ENCODE measurements at places on chromosomes 7 and 10. TPM values are rescaled to one million over a fixed set of nuclear protein-coding genes. Genes with fewer than 3 reads are reported as not detected.

Gene FAS
- total RNA-seq: 36.1 TPM

- DNase-seq: no peak
Observed at GRCh38 chr7:44110719-44111635, 6.8 kb downstream of the AEBP1 start.

DNA sequence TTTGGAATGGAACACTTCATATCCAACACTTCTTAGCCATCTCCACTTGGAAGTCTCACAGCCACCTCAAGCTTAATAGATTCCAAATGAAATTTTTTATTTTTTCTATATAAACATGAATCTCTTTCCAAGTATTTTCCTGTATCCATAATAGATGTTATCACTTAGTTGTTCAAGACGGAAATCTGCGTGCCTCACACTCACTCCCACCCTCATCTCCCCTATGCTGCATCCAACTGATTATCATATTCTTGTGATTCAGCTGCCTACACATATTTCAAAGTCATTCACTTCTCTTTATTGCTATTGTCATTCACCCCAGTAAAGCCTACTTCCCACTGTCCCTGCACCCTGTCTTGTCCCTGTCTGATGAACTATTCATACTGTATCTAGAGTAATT is 70.2 kb upstream of the MKX start:
- DNase-seq: no peak

GRCh38 chr7:148787571-148788295 is 89.0 kb downstream of the CUL1 start:
- no peak for DNase-seq

Gene RNF32
- total RNA-seq: 1.8 TPM

Gene RGR
- not detected for total RNA-seq

DNA sequence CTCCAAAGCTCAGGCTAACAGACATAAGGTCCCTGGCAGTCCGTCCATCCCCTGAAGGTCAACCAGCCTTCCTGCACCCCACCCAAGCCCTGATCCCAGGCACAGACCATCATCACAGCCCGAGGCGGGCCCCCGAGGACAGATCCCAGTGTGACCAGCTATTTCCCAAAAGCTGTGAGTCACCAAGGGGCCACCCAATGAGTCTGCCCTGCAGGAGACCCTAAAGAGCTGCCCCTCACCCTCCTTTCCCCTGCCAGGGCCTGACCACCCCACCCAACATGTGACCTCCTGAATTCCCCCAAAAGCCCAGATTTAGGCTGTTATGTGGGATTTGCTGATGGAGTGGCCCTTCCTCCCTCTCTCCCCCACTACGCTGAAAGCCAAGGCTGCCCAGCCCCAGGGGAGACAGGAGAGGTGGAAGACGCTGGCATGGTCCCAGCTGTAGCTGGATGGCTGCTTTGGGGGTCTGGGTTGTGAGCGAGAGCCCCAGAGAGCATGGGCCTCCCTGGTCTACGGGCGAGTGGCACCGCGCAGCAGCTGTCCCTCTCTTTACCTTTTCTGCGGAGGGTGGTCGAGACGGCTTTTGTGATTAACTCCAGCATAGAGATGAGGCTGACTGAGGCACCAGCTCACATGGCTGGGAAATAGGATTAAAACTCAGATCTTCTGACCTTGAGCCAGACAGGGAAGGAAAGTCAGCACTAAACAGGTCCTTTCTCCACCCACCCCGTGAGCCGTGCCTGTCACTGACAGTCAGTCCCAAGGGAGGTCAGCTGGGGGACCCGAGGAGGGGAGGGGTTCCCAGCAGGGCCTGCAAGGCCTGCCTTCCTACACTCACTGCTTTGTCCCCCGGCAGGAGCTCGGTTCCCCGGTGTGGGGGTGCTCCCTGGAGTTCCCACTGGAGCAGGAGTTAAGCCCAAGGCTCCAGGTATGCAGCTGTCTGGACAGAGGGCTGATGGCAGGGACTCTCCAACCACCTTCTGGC is 16.7 kb downstream of the ELN start:
- DNase-seq: no peak

Gene AZGP1
- 1.2 TPM for total RNA-seq

Gene ATP6V1F
- total RNA-seq: 132 TPM

Gene SFRP4
- total RNA-seq: 0.26 TPM

Measured in bronchial epithelial cell (primary cell).